ENCODE measurements at places on chromosomes 1 and 21.

GRCh38 chr1:182183606-182184005, 122.1 kb upstream of the ZNF648 start:
- DNase-seq = no peak

DNA sequence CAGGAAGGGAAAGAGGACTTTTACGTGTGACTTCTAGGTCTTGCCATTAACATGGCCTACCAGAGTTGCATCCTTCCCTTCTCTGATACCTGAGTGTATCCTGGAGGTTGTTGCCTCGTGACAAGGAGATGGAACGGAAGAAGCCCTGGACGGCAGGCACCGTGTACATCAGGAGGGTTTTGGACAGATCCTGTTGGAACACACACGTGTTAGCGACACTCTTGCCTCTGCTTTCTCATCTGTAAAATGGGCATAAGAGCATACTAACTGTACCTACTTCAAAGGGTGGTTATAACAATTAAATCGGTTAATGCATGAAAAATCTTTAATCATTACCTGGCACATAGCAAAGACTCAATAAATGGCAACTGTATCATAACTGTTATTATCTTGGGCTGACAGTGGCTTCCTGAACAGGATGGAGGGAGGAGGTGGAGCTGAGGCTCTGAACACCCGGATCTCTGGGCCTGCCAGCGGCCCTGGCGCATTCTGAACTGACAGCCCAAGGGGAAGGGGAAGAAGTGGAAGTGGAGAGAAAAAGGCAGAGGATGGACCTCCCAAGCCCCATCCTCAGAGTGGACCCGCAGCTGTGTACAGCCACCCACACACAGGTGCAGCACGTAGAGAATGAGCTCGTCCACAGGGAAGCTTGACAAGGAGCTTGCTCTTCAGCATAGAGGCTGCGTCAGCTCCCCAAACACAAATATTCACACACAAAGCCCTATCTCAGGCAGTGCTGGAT, 30.2 kb upstream of the EXOSC10 start:
- no peak for DNase-seq

DNA sequence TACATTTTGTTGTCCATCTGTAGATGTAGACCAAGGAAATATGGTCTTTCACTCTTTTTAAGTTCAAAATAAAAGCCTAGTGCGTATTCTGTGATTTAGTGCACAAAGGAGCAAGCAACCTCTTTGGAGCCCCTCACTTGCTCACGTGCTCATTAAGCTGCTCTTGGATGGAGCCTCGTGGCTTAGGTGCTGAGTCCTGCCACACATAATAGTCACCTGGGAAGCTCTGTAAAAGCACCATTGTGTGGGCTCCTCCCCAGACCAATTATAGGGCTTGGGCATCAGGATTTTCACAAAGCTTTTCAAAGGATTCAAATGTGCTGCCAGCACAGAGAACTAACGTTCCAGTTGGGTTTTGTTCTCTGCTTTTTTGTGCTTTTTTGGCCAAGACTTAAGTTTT, 85.0 kb downstream of the PCP4 start:
- no peak for DNase-seq

GRCh38 chr21:24514081-24514733, 1093.1 kb downstream of the MRPL39 start:
- DNase-seq = no peak

Data from activated naive CD4-positive, alpha-beta T cell (primary cell).